ENCODE measurements at places on chromosomes 16 and 17.

DNA sequence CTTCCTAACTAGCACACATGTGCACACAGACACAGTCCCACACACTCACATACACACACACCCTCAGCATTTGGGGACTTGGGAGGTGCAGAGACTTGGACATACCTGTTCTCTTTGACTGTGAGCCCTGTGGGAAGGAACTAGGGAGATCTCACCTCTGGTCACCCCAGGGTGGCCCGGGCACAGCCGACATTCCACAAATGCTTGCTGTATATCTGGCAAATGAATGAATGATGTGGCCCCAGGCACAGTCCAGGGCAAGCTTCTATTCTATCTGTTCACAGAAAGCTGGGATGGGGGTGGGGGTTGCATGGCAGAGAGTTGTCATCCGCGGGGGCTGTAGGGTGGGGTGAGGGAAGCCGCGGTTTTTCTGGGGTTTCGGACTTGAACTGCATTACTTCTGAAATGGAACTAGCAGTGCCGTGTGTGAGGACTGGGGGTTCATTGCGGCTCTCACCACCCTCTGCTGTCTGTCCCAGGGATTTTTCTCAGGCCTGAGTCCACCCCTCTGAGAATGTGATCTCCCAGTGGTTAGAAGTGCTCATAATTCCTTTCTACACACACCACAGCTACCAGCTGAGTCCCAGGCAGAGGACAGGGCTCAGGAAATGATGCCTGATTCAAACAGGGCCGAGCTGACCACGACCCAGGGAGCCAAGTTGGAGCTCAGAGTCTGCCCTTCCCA is 3.3 kb upstream of the RIPOR1 start:
- no peak for DNase-seq

GRCh38 chr17:44283344-44284023 is 15.5 kb upstream of the SLC4A1 start:
- DNase-seq = no peak

DNA sequence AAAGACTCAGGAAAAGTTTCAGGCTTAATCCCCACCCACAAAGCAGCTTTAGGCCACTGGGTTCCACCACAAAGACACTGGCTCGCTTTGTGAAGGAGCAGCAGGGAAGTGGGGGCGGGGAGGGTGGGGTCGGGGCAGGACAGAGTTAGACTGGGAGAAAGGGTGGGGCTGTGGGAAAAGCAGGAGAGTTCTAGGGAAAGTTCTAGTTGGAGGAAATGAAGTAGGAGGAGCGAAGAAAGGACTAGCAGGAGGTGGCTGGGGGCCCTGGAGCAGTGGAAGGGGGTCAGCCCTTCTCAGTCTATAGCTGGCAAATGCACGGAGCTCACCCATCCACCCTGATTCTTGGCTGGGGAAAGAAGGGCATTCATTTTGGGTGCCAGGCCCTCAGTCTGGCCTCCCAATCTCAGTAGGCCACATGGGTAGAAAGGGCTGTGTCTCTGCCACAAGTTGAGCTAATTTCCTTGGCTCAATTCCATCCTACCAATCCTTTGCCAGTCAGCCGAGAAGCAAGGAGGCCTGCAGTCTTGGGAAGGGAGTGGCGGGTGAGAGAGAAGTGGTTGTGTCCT is 4.6 kb downstream of the INPP5K start:
- DNase-seq = no peak

DNA sequence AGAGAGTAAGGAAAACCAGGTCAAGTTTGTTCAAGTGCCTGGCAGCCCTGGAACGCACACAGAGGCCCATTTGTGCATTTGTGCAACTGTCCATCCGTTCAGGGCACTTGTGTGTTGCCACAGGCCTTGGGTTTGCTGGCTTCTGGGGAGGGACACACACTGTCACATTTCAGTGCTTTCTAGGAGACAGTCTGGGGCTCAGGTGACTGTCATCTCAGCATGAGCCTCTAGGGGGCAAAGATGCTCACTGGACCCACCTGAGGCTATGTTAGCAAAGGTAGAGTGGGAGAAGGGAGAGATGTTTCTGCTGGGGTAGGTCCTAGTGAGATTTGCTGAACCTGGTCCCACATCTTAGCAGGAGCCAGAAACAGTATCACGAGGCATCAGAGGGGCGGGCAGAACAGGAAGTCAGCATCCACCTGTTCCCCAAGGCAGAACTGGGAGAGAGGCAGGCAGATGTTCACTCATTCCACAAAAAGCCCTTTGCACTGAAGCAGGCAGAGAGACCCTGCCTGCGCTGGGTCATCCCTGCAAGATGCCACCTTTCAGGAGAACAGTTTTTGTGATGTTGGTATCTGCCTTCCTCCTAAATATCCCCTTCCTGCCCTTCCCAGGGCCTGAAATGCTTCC is 48.5 kb downstream of the RAI1 start:
- no peak for DNase-seq

- no peak for DNase-seq
These were observed 9.1 kb upstream of the DUXB start for GRCh38 chr16:75710344-75710743.

DNA sequence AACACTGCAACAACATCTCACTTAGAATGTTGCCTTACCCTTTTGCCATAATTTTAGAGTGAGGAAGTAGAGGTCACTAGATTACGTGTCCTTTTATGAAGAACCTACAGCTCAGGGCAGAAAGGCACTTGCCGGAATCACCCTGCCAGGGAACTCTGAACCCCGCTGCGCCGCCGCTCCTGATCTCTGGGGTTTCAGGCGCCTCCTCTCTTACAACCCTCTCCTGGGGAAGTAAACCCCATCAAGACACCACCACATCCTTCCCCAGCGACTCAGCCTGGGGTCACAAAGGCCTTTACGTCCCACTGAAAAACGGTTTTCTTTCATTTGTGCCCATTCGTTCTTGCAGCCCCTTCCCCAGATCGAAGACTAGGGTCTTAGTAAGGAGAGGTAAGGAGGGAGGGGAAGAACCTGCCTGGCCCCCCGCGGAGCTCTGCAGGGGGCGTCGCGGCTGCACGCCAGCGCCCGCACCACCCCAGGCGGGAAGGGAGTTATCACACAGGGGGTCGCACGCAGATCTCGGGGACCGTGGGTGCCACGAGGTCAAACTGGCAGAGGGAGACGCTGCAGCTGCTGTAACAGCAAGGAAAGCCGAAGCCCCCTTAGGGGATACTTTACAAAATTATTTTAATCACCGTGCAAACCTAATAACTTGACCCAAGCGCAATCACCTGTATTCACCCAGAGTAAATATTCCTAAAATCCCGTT is 1.0 kb upstream of the HLF start:
- DNase-seq = no peak

DNA sequence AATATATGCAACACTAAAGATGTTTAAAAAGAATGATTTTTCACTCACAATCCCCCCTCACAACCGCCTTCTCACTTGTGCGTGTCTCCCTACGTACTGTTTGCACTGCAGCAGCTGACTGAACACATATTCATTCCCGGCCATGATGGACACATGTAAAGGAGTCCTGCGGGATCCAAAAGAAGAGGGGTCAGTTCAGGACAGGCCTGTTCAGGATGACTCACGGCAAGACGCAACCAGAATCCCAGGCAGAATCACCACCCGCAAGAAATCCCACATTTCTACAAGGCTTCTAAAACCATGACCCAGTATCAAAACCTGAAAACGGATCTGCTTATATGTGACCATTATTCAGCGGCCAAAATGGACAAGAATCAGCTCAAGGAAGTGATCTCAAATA is 52.3 kb downstream of the CYB5D2 start:
- no peak for DNase-seq

DNA sequence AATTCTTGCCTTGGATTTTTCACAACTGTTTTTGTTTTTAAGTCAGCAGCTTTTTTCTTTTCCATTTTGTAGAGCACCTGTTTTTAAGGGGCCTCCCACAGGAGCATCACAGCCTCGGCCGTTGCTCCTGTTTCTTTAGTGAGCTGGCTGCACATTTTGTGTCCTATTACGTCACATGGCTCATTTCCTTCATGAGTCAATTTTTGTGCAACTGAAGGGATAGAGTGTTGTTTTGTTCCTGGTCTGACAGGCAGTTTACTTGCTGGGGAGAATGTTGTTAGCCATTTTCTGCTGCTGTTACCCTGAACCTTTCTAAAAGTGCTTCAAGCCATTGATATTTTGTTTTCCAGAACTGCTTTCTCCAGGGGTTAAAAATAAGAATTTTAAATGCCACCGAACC is 45.0 kb upstream of the CRISPLD2 start:
- DNase-seq = no peak

DNA sequence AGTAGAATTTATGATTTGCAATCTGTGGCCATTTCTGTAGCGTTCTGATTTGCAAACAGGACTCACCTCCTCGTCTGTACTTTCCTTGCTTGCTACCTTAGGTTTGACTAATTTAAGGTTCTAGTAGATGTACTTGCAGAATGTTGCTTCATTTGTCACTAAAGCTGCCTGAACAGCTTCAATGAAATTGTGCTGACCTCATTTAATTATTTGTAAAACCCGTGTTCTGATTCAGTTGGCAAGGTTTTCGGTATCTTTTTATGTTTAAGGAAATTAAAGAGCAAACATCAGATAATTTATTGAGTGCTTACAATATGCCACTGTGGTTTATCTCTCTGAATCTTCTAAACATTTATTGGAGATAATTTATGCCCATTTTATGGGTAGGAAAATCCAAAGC is 284.9 kb upstream of the EEF2KMT start:
- no peak for DNase-seq

- DNase-seq = no peak
These were observed 70.5 kb downstream of the MARF1 start for GRCh38 chr16:15572329-15573001.

- no peak for DNase-seq
These were observed 51.9 kb downstream of the ABCA8 start for GRCh38 chr17:68903286-68903685.

- DNase-seq = no peak
These were observed 17.3 kb downstream of the GRB7 start for GRCh38 chr17:39754958-39755553.

DNA sequence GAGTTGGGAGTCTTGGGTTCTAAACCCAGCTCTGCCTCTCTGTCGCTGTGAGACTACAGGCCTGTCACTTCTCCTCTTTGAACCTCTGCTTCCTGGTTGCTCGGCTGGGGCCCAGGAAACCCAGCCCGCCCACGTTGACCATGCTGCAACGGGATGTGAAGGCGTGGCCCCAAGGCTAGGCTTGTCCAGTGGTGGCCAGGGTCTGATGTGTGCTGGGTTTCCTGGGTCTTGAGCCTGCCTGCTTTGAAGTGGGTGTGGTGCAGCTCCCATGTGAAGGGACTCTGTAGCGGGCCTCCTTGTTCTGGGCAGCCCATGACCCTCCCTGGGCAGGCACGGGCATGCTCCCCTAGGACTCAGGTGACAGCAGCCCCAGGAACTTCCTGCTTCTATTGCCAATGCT is 82.3 kb downstream of the SDR42E1 start:
- no peak for DNase-seq

GRCh38 chr17:70739065-70739464 is 569.7 kb downstream of the KCNJ2 start:
- no peak for DNase-seq

- DNase-seq = no peak
These were observed 1.2 kb upstream of the CES1 start for GRCh38 chr16:55834049-55834448.

DNA sequence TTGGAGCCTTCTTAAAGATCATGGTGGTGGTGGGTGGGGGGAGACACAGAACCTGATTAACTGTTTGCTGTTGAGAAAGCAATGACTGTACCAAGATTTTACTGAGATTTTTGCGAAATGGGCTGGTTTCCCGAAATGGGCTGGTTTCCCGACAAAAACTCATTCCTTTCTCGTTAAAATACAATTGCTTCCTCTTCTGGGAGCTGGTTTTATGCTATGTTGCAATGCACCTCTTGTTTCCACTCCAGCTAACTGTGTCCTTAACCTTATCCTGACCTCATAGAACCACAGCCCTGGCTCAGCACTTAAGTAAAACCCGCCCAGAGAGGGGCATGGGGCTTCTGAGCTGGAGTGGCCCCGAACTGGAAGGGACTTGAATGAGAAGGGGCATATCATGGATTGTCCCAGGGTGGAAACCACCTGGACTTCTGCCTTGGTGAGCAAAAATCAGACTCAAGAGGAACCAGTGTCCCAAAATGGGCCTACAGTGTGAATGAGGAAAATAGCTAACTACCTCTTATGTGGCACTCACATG is 20.9 kb downstream of the FAM20A start:
- no peak for DNase-seq

GRCh38 chr17:82627405-82627804 is 20.8 kb downstream of the WDR45B start:
- DNase-seq = no peak

DNA sequence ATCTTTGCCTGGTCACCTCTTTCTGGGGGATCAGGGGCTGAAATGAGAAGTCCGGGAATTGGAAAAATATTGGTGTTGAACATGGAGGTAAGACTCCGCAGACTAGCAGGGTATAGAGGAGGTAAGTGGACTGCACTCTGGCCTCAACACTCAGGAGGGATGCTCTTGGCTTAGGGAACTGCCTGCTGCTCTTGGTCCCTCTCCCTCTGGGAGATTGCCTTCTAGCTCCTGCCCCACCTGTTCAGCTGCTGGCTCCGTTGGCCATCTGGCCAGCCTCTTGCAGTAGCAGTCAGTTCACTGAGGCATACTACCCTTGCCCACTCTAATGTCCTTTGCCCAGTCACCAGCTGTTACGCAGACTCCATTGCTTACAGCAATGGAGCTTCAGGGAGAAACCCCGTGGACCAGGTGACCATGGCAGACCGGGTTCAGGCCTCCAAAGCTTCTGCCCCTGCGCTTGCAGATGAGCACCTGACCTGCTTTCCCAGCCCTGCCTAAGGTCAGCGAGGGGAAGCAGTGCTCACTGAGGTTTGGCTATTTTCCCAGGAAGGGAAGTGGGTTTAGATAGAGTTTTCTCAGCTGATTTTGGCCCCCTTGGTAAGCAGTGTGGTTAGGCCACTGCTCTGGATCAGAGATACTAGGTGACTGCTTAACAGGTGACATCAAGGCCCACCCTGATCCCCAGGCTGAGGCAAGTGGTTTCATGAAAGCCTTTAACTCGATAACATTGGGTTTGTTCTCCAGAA is 11.9 kb downstream of the CDK5RAP3 start:
- DNase-seq = no peak

- no peak for DNase-seq
These were observed 62.3 kb downstream of the CLEC16A start for GRCh38 chr16:11006656-11007055.

GRCh38 chr16:79849119-79849518 is 248.6 kb upstream of the MAF start:
- DNase-seq = no peak

DNA sequence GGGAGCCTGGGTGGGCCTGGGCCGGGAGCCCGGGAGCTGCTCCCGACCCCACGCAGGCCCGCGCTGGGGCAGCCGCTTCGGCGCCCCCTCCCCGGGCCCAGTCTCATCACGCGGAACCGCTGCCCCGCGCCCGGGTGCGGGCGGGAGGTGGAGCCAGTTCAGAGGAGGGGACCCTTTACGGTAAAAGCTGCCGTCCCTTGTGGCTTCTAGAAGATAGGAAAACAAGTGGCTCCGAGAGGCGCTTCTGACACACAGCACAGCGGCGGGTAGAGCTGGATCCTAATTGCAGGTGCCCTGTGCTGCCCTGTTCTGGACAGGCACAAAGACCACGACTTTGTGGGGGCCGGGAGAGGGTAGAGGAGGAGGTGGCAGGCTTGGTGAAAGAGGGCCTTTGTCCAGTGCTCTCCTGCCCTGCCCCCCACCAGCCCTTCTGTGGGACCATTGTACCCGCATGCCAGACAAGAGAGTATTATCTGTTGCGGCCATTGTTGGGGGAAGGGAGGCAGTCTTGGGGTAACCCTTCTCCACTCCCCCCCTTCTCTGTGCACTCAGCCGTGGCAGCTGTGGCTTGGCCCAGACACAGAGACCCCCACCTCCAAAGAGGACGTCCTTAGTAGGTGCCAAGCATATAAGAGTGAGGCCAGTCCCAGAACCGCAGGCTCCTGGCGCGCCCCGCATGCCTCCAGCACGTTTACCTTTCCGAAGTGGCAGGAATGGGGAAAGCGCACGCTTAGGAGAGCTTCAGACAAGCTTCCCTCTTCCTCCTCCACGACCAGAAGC is 736 bp downstream of the CNP start:
- DNase-seq = peak; percentile 93

Measured in amygdala (tissue), 56 donors.